ENCODE measurements at places on chromosomes 4 and X.

DNA sequence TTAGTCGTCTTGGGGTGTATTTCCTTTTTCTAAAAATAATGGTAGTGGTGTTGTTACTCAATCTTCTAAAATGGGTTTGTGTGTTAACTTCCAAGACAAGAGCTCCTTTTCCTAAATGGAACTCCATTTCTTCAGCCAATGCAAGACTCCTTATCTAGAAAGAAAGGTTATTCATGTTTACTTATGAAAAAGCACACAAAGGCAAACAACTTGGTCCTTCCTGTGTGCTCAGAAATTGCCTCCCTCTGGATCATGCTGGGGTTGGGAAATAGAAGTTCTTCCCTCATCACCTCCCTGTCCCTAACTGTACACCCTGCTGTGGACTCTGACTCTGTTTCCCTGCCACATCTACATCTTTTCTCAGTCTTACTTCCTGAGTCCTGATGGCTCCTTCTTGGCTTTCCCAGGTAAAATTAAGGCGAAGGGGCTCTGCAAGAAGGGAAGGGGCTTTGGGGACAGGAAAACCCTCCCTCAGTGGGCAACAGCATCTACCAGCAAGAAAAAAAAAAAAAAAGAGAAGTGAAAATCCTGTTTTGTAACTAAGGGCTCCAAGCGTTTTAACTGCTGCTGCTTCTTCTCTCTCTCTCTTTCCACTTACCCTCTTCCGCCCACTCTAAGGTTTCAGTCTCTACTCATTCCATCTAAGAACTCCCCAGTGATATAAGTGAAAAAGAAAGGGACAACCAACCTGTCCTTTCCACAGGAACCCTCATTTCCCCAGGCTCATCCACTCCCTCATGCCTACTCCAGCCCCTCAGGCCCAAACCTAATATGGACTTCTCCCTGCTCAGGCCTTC is 19.8 kb upstream of the TASL start:
- no peak for DNase-seq

GRCh38 chr4:7223541-7223940 is 31.2 kb downstream of the SORCS2 start:
- DNase-seq = no peak

GRCh38 chr4:125573368-125573767 is 258.6 kb downstream of the FAT4 start:
- DNase-seq = no peak

DNA sequence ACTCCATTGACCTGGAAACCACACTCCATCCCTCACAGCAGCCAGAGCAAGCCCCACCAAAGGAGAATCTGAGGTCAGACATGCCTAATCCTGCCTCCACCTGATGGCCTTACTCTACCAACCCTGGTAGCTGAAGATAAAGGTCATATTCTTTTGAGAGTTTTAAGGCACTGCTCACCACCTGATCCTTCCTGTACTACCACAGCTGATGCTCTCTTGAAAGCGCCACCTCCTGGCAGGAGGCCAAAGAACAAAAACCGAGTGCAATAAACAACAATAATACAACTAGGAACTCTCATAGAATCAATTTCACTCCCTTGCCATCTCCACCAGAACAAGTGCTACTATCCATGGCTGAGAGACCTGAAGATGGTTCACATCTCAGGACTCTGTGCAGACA is 301.6 kb downstream of the NAF1 start:
- no peak for DNase-seq

DNA sequence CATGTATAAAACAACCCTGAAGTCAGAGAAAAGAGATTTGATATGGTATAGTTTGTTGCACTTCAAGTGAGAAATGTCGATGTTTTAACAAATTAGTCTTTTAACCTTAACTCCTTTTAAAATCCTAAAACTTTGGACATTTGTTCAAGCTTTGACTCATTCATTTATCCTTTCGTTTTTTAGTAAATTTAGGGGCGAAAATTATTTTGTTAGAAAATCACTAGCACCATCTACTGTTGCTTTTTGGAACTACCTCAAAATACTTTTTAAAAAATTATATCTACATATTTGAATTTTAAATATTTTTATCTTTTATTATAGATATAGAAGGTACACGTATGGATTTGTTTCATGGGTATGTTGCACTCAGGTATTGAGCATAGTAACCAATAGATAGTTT is 165.1 kb upstream of the POF1B start:
- DNase-seq = no peak

DNA sequence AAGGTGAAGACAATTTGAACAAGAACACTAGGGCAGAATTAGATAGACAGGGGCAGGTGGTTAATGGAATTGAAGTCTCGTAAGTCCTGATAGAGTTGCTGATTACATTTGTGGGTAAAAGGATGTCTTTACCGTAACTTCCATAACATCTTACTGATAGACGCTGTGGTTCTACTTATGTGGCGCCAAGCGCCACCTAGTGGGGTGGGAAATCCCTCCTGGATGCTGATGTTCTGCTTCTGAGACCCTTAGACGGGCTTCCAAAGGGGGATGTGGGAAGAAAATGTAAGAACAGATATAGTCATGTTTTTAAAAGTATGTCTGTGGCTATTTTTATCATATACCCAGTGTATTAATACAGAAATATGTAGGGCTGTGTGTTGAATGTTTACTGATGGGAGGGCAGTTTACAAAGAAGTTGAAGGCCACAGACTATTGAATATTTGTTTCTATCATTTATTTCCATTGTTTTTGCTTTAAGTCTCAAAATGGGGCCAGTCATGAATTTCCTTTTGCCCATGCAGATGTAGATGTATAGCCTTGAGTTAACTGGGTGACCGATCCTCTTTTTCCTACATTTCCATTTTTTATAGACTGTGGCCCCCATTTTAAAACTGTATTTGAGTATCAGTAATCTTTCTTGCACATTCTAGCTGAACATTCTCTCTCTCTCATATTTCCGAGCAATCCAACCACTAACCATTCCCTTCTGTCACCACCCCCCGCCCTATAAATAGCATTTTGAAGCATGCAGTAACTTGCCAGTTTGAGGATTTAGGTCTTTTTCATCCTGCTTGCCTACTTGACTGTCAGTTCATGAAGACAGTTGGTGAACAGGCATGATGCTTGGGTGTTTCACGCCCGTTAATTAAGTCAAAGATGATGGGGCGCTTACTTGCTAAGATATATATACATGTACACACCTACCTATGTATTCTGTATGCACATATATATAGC is 12.1 kb upstream of the TLR8 start:
- peak; percentile 3 for DNase-seq

DNA sequence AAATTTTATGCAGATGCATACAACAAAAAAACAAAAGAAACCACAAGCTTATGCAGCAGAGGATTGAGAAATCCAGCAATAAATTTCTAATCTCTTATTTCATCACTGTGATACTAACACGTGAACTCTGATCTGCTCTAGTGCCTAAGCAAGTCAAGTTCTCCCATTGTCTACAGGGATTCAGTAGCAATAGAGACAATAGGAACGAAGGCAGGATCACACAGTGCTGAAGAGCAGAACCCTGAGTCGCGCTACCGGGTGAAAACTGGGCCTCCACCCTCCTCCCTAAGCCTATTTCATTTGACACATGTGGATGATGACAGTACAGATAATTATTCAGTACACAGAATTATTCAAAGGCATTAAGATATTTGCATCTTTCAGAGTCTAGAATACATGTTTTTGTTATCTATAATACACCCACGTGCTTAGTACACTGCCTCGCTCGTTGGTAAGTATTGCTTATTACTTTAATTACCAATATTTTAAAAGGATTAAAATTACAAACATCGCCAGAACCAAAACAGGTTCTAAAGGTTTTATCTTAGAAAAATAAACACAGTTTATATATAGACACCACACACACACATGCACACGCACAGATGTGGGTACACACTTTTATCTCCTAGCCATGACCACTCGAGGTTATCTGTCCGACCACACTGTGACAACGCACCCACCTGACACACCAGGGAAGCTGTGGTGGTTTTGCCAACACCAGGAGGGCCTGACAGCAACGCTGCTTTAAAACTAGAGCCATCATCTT is 60.1 kb downstream of the RFC1 start:
- no peak for DNase-seq

GRCh38 chr4:84578540-84579402 is 4.2 kb upstream of the CDS1 start:
- DNase-seq = no peak

DNA sequence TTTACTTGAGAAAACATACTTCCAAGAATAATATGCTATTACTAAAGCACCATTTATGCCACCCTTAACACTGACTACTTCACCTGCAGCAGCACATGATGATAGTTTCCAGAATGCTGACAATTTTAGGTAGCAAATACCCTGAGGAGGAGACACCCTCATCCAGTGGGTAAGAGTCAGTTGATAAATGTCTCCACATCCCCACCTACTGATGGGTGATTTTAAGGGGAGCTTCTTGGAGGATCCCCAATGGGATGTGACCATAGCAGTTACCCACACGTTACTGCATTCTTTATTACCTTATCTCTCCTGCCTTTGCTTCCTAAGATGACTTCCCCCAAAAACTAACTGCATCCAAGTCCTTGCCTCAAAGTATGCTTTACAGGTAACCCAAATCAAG is 131.2 kb upstream of the SMARCAD1 start:
- DNase-seq = no peak

DNA sequence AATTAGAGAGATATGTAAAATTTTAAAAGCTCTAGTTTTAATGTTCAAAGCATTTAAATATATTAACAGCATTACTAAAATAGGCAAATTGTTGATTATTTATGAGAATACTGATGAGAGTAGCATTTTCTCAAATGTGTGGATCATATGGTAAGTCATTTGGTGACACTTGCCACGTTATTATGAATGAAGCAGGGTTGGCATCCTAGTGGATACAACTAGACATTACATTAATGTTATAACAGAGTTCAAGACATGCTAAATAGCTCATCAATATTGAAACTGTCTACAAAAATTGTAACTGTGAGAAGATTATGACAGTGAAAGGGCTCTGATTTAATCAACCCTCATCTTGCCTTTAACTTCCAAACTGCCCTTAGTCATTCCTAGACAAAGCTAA is 171.1 kb downstream of the PDGFC start:
- no peak for DNase-seq

GRCh38 chrX:75051047-75051446 is 105.0 kb downstream of the ABCB7 start:
- no peak for DNase-seq

- DNase-seq = no peak
These were observed 18.7 kb upstream of the FMR1NB start for GRCh38 chrX:147962476-147962875.

DNA sequence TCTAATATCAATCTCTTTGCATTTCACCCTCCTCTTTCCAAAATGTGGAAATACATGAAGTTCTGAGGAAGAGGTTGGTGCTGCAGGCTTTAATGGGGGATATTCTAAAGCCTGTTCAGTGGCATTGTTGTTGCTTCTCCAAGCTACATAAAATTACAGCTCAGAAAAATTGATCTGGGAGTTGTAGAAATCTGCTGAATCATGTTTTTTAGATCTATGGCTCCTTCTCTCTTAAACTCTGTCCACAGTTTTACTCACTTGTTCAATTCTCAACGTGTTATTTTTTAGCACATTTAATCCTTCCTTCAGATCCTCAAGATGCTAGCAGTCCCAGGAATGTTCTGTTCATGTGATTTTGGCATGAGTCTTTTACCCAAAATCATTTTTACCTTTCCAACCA is 949.5 kb upstream of the ADGRL3 start:
- DNase-seq = no peak

DNA sequence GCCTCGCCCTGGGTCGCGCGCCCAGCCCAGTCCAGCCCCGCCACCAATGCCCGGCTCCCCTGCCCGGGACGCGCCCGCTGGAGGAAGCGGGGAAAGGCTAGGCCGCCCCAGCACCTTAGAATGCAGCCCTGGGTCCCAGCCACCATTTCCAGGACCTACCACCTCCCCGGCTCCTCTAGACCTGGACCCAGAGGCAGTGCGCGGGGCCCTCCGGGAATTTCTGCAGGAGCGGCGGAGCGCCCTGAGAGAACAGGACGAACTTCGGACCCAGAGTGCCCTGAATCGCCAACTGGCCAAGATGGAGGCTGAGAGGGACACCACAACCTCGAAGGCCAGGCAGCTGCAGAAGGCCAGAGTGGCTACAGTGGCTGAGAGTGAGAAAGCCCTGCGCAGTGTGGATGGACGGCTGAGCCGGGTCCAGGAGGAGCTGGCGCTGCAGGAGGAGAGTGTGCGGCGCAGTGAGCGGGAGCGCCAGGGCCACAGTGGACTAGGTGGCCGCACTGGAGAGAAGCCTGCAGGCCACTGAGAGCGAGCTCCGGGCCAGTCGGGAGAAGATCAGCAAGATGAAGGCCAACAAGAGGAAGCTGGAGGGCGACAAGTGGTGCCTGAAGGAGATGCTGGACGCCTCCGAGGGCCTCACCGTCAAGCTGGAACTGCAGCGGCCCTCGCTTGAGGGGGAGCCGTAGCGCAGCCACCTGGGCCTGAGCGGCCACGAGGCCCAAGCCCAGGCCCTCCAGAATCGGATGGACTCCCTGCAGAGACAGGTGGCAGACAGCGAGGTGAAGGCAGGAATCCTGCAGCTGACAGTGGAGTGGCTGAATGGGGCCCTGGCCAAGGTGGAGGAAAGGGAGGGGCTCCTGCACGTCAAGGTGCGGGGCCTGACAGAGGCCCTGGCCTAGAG is 15.5 kb downstream of the SMIM10L2A start:
- DNase-seq = no peak

GRCh38 chr4:120132935-120133334 is 66.3 kb upstream of the MAD2L1 start:
- no peak for DNase-seq

DNA sequence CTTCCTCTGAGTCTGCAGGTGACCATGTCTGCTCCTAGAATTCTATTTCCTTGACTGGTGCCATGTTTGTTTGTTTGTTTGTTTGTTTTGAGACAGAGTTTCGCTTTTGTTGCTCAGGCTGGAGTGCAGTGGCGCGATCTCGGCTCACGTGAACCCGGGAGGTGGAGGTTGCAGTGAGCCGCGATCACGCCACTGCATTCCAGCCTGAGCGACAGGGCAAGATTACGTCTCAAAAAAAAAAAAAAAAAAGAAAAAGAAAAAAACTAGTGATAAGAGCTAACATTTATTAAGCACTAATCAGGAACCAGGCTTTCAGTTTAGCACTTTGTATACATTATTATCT is 7.2 kb downstream of the SAT1 start:
- DNase-seq = no peak

GRCh38 chr4:15665753-15666365 is 10.7 kb upstream of the FBXL5 start:
- no peak for DNase-seq

DNA sequence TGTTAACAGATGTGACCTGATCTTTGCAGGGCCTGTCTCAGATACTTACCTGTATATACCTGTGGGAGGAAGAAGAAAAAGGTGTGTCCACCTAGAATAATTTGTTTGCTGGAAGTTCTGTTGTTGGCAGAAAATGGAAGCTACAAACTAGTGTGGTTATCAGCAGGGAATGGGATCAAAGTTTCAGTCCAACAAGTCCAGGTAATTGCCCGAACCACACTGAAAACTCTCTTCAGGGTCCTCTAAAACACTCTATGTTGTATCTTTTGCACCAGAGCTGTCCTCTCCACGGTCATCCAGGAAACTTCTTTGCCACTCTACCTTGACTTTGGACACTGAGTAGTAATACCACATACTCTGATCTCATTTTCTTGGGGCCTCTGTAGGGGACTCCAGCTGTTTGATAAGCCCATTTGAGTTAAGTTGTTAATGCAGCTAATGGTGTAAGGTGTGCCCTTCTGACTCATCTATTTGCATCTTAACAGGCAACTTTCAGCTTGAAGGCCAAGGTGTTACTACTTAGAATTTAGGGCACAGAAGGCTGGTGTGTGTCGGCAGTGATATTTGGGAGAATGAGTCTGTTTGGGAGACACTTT is 38.7 kb upstream of the GATB start:
- no peak for DNase-seq

All from effector memory CD8-positive, alpha-beta T cell (primary cell).